ENCODE measurements at places on chromosomes 1 and 21. TPM values are rescaled to one million over a fixed set of nuclear protein-coding genes. Genes with fewer than 3 reads are reported as not detected.

Gene SMIM1
- total RNA-seq, result 1.6 TPM

Gene INKA2
- 8.7 TPM for total RNA-seq

Gene SYNC
- total RNA-seq, result 6.7 TPM

Gene KCNK1
- 13.1 TPM for total RNA-seq

Gene AXDND1
- total RNA-seq, result not detected

Gene SLAMF6
- total RNA-seq, result 0.49 TPM

Gene ADORA1
- total RNA-seq, result 1.8 TPM

DNA sequence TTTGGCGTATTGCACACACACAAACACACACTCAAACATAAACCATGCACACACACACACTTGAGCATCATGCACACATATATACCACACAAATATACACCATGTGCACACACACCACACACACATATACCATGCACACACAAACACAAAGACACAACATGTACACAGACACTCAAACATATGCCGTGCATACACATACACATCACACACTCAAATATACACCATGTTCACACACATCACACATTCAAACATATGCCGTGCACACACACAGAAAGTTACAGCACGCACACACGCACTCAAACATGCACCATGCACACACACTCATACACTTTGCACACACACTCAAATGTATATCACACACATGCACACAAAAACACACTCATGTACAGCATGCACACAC, 361.5 kb downstream of the CAMTA1 start:
- no peak for DNase-seq

DNA sequence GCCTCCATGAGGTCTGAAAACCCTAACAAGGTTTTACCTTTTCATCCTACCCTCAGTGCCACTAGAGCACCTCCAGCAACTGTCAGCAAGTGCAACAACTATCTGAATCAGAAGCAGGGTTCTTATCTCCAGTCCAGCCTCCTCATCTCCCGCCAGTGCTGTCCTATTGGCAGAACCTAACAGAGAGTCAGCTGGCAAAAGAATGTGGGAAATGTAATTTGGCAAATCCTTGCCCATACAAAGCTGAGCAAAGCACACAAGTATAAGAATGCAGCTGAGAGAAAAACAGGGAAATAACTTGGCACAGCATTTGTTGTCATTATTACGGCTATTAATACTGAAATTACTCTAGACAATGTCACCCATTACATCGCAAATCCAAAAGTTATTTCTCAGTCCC, 124.2 kb downstream of the ATP6V1G3 start:
- no peak for DNase-seq

GRCh38 chr1:30740251-30741238, 17.0 kb downstream of the LAPTM5 start:
- no peak for DNase-seq

DNA sequence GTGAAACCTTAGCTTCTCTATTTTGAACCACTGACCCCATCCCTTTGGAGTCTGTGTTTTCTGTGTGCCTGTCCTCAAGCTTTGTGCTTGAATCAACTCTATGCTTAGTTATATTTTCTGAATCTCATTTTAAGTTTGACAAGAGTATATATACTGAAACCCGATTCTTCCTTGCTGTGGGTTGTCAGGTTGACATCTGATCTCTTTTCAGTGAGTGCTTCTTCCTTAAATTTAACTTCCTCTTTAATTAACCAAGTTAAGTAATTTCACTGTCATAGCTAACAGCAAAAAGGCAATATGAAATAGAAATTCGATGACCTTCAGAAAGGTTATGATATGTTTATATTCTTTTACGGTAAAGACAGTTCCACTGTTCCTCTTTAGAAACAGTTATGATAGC, 69.4 kb downstream of the C1orf21 start:
- no peak for DNase-seq

DNA sequence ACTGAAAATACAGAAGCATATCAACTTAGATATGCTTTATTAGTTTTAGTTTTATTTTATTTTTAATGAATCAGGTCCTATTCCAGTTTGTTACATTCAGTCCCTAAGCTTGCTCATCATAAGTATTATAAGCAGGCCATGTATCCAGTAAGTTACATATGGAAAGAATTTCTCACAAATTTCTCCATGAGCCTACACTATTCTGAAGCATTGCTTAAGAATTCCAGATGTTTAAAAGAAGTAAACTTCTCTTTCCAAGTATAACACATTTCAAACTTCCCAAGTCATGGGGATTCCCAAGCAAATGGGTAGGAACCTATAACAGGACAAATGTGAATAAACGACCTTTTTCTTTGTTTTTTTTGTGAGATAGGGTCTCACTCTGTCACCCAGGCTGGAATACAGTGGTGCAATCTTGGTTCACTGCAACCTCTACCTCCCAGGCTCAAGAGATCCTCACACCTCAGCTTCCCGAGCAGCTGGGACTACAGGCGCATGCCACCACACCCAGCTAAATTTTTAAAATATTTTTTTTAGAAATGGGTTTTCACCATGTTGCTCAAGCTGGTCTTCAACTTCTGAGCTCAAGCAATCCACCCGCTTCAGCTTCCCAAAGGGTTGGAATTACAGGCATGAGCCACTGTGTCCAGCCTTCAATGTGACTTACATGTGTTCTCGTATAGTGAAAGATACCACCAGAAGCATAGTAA, 39.0 kb downstream of the ST7L start:
- no peak for DNase-seq

Data from lower leg skin (tissue), 4 donors.